ENCODE measurements at places on chromosomes 7 and 10. TPM values are rescaled to one million over a fixed set of nuclear protein-coding genes. Genes with fewer than 3 reads are reported as not detected.
A peak's percentile ranks its signal among the peaks of the same experiment; 100 is the strongest.

GRCh38 chr10:69533658-69534057 is 39.6 kb downstream of the NEUROG3 start:
- H3K27ac ChIP-seq, result no peak overlapping the region
- DNase-seq, result no peak
- peaks cover 3% of the 10 kb centered on the region for H3K27me3 ChIP-seq
- no peak overlapping the region for H3K4me3 ChIP-seq

DNA sequence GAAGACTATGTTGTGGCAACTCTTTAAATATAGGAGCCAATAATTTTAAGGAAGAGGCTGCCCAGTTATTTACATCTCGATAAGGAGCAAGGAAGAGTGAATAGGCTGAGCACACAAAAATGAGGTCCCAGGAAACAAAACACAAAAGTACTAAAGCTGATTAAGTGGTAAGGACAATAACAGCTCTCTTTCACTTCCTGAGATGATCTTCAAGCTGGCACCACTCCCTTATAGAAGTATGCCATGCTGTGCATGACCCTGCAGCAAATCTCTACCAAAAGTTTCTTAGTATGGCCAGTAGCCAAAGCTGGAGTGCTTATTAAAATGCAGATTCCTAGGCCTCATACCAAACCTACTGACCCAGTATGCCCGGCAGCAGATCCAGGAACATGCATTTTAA is 39.7 kb downstream of the CADPS2 start:
- H3K4me3 ChIP-seq, result no peak overlapping the region
- H3K4me1 ChIP-seq, result no peaks in the 10 kb centered on the region
- H3K27me3 ChIP-seq, result no peaks in the 10 kb centered on the region
- DNase-seq, result no peak
- H3K36me3 ChIP-seq, result no peaks in the 10 kb centered on the region
- H3K27ac ChIP-seq, result no peak overlapping the region

GRCh38 chr7:1893036-1893435 is 223.0 kb downstream of the ELFN1 start:
- H3K36me3 ChIP-seq, result peaks cover 14% of the 10 kb centered on the region
- no peak overlapping the region for H3K27ac ChIP-seq
- H3K27me3 ChIP-seq, result no peaks in the 10 kb centered on the region
- no peak for DNase-seq
- no peak overlapping the region for H3K4me3 ChIP-seq

- DNase-seq, result no peak
- H3K4me3 ChIP-seq, result no peak overlapping the region
- H3K36me3 ChIP-seq, result no peaks in the 10 kb centered on the region
- H3K27me3 ChIP-seq, result peaks cover 15% of the 10 kb centered on the region
- H3K4me1 ChIP-seq, result no peaks in the 10 kb centered on the region
- H3K27ac ChIP-seq, result no peak overlapping the region
These were observed 12.0 kb upstream of the CPXM2 start for GRCh38 chr10:123903621-123904020.

DNA sequence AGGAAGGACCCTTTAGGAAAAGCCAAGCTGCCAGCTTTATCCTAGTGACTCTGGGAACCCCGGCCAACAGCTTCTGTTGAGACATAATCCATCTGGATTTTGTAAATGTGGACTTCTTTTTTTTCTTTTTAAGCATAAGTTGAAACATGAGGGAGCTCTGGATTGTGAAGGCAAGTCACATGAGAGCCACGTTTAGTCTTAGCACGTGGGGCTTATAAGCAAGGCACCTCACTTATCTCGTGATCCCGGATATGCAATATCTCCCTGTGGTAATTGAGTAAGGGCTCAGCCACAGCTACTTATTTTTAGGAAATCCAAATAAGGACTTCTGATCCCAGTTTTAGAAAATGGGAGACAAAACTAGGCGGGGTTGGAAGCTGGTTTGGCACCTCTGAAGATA is 111.2 kb upstream of the PTN start:
- peaks cover 4% of the 10 kb centered on the region for H3K27me3 ChIP-seq
- no peak overlapping the region for H3K27ac ChIP-seq
- H3K36me3 ChIP-seq, result no peaks in the 10 kb centered on the region

- H3K4me3 ChIP-seq, result no peak overlapping the region
- no peaks in the 10 kb centered on the region for H3K27me3 ChIP-seq
- no peaks in the 10 kb centered on the region for H3K36me3 ChIP-seq
- no peak for DNase-seq
- no peak overlapping the region for H3K27ac ChIP-seq
These were observed 1119.2 kb downstream of the CNTNAP2 start for GRCh38 chr7:147235645-147236382.

DNA sequence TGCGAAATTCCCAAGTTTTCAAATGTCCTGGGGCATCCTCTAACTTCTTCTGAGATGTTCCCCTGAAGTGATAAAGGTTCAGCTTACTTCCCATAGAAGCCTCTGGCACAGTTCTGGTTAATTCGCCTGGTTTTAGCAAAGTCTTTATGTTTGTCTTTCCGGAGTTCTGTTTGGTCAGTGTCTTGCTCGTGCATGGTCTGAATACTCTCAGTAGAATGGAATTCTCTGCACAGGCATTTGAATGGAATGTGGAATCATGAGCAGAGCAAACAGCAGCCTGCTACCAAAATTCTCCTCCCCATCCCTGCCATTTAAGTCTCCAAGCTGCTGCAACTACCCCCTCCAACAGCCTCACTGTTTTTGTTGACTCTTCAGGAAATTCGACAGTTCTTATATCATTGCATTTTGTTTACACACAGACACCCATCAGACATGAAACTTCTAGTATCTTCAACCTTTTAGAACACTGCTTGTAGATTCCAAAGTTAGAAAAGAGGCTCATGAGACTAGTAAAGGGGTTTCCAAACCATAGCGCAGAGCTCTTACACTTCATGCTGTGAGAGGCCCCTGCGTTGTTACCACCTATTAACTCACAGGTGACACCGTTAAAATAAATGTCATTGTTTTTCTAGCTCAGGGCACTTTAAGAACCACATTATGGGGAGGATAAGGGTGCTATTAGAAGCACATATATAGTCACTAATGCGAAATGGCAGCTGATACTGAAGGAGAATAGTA is 129.7 kb downstream of the PLCE1 start:
- H3K27ac ChIP-seq, result no peak overlapping the region
- H3K4me1 ChIP-seq, result peaks cover 13% of the 10 kb centered on the region
- H3K27me3 ChIP-seq, result no peaks in the 10 kb centered on the region
- DNase-seq, result no peak

- peak overlapping the region; percentile 61 for H3K27ac ChIP-seq
- no peaks in the 10 kb centered on the region for H3K27me3 ChIP-seq
- peaks cover 6% of the 10 kb centered on the region for H3K4me1 ChIP-seq
- peak overlapping the region; percentile 85 for H3K4me3 ChIP-seq
These were observed 566 bp downstream of the ASNS start for GRCh38 chr7:97871659-97872024.

GRCh38 chr10:26890956-26891355 is 30.2 kb upstream of the ABI1 start:
- no peaks in the 10 kb centered on the region for H3K4me1 ChIP-seq
- no peak overlapping the region for H3K4me3 ChIP-seq
- H3K27ac ChIP-seq, result no peak overlapping the region
- no peak for DNase-seq
- H3K27me3 ChIP-seq, result no peaks in the 10 kb centered on the region

DNA sequence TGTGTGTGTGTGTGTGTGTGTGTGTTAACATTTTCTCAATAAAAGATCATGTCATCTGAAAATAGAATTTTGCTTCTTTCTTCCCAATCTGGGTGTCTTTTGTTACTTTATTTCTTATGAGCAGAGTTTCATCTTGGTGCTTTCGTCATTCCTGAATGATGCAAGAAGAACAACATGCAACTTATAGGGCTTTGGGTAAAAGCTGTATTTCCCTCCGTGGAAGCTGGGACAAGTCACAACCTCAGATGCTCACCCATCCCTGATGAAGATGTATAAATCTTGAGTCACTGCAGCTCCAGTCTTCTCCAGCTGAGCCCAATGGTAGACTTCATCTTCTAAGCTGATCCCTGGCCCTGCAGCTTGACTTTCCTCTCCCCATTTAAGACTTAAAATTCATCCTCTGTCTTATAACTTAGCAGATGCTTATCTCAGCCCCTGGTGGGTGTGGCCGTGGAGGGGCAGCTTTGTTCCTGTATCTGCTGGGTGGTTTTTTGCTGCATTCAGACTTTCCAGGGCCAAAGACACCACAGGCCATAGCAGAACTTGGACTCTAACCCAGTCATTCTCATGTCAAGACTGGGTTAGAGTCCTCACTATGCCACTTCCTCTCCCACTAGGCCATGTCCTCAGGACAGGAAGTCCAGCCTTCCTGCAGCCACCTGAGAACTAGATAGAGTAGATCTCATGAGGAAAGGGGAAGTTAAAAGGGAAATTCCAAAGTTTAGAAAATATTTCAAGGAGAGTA is 356.4 kb downstream of the TNS3 start:
- no peak overlapping the region for H3K4me3 ChIP-seq
- no peaks in the 10 kb centered on the region for H3K27me3 ChIP-seq
- no peak for DNase-seq
- no peaks in the 10 kb centered on the region for H3K36me3 ChIP-seq
- no peaks in the 10 kb centered on the region for H3K4me1 ChIP-seq

- peaks cover 23% of the 10 kb centered on the region for H3K36me3 ChIP-seq
- DNase-seq, result no peak
- H3K27me3 ChIP-seq, result no peaks in the 10 kb centered on the region
- peaks cover 6% of the 10 kb centered on the region for H3K4me1 ChIP-seq
- H3K27ac ChIP-seq, result no peak overlapping the region
- no peak overlapping the region for H3K4me3 ChIP-seq
These were observed 118.2 kb downstream of the CDK6 start for GRCh38 chr7:92717993-92718716.

GRCh38 chr10:8047452-8048280 is 6.8 kb upstream of the GATA3 start:
- peaks cover 37% of the 10 kb centered on the region for H3K27me3 ChIP-seq
- no peak for DNase-seq
- no peak overlapping the region for H3K27ac ChIP-seq
- no peak overlapping the region for H3K4me3 ChIP-seq

DNA sequence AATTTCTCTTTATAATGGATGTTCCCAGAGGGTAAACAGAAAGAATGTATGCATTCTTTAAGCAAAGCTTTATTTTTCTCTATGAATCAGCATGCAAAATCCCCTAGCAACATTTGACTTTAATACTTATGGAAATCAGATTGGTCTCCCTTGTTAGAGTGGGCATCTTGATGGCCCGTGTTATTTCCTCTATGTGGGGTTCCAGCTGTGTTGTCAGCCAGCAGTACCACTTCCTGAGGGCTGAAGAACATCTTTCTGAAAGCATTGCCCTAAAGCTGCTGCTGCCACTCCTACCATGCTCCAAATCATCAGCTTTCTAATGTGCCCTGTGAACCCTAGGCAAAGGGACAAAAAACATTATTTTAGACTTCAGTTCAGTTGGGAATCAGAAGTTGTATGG is 70.4 kb upstream of the HECTD2 start:
- no peaks in the 10 kb centered on the region for H3K36me3 ChIP-seq
- no peak overlapping the region for H3K27ac ChIP-seq
- H3K4me3 ChIP-seq, result no peak overlapping the region
- H3K4me1 ChIP-seq, result peaks cover 20% of the 10 kb centered on the region
- no peak for DNase-seq

GRCh38 chr10:7102084-7102483 is 308.8 kb downstream of the SFMBT2 start:
- no peak overlapping the region for H3K4me3 ChIP-seq
- H3K27ac ChIP-seq, result no peak overlapping the region
- no peak for DNase-seq
- no peaks in the 10 kb centered on the region for H3K27me3 ChIP-seq
- H3K4me1 ChIP-seq, result no peaks in the 10 kb centered on the region

DNA sequence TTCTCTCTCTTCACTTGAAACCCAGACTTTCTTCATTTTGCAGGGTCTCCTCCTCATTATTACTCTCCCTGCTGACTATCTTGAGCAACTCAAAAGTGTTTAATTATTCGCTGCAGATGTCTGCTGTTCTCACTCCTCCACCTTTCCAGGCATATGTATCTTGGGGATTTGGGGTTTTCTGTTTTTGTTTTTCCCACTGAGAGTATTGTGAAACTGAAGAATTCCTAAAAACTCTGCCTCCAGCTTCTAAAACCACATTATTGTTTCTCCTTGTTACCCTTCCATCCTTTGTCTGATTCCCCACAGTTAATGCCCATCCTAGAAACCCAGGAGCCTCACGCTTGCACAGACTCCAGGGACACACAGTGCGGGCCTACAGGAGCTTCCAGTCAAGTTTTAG is 51.3 kb downstream of the WNT2 start:
- H3K27me3 ChIP-seq, result no peaks in the 10 kb centered on the region
- H3K4me1 ChIP-seq, result peaks cover 33% of the 10 kb centered on the region
- H3K4me3 ChIP-seq, result no peak overlapping the region

DNA sequence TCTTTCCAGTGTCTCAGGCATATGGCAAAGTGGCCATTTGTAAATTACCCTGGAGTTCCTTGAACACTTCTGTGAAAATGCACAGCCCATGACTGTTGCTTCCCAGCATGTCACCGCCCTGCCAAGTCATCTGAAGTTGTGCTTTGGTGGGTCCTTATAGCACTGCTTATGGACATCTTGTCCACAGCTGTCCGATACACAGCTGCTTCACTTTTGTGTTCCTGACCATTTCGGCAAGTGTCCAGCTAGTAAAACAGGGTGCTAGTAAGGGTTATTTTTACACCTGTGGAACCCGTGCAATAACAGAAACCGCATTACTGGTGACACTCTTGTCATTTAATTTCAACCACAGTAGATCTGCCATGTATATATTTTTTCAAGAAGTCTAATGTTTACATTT is 29.7 kb downstream of the PIP4K2A start:
- H3K36me3 ChIP-seq, result no peaks in the 10 kb centered on the region
- H3K27me3 ChIP-seq, result no peaks in the 10 kb centered on the region
- no peak for DNase-seq
- H3K27ac ChIP-seq, result no peak overlapping the region
- H3K4me3 ChIP-seq, result no peak overlapping the region

- H3K36me3 ChIP-seq, result no peaks in the 10 kb centered on the region
- H3K27me3 ChIP-seq, result peaks cover 10% of the 10 kb centered on the region
- DNase-seq, result no peak
- H3K4me1 ChIP-seq, result peaks cover 4% of the 10 kb centered on the region
- no peak overlapping the region for H3K4me3 ChIP-seq
- H3K27ac ChIP-seq, result no peak overlapping the region
These were observed 21.7 kb upstream of the PFKP start for GRCh38 chr10:3045471-3046209.

- no peak for DNase-seq
- H3K27ac ChIP-seq, result no peak overlapping the region
- no peak overlapping the region for H3K4me3 ChIP-seq
- peaks cover 28% of the 10 kb centered on the region for H3K4me1 ChIP-seq
These were observed 375 bp upstream of the FGF8 start for GRCh38 chr10:101776161-101776817.

Gene H2BK1
- not detected for polyA plus RNA-seq

Gene PROSER2
- polyA plus RNA-seq, result 13.0 TPM

Gene PON3
- polyA plus RNA-seq, result 0.51 TPM

Gene AGMO
- polyA plus RNA-seq, result not detected

Gene LIPM
- 0.44 TPM for polyA plus RNA-seq

Gene HELLS
- 16.8 TPM for polyA plus RNA-seq

Gene EBLN1
- polyA plus RNA-seq, result not detected

Gene LRRD1
- polyA plus RNA-seq, result 0.04 TPM

Gene MLXIPL
- 0.05 TPM for polyA plus RNA-seq

Measured in keratinocyte (primary cell).